AG09319 (cell line): ENCODE measurements at places on chromosomes 12 and 14.

GRCh38 chr12:130139567-130140421, 22.5 kb upstream of the FZD10 start:
- no peak for DNase-seq

DNA sequence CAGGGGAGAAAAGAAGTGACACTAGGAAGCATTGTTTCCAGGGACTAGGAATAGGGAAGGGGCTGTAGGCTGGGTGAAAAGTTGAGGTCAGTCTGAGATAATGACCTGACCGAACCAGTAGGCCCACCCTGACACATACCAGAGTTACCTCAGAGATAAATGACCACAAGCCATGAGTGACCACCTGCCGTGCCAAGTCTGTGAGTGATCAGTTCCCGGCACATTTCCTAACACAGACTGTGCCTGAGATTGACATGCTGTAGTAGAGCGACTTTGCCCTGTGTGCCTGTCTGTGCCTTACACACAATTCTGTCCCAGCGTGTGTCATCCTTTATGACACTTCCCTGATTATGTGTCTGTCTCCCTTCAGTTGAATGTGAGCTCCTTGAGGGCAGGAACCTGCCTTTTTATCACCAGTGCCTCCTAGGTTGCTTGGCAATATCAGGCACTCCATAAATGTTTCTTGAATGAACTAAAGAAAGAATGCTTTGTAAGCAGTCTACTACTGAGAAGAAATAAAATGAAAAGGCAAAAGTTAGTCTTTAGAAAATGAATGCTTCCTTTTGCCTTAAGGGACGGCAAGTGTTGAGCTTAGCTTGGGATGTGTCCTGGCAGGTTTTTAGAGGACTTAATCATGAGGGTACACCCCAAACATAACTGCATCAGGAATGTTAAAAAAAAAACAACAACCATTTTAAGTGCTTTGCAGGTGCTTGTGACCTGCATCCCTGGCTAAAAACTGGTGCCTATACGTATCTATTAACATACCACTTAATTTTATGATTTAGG, 9.6 kb upstream of the SSPN start:
- no peak for DNase-seq

DNA sequence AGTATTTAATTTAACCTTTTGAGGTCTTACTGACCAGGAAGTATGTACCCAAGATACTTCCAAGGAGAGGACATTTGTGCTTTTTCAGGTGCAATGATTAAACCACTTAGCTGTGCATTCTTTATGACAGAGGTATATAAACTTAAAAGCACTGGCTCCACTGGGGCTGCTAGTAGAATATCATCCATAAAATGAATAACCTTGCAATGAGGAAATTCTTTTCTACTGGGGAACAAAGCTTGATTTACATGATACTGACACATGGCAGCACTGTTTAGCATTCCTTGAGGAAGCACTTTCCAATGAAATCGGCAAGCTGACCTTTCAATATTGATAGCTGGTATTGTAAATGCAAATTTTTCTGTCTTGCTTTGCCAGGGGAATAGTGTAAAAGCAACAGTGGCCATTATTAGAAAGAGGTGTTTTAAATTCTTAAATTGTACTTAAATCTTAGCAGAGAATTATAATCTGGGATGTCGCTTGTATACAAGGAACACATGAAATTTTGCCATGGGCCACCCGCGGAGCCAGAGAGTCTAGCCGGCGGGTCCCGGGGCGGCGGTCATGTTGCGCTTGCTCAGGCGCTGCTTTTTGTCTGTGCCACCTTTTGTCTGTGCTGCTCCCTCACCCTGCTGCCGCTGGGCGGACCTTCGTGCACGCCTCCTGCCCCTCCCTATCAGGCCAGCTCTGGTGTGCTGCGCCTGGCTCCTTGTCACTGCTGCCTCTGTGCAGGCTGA, 20.9 kb upstream of the BLTP3B start:
- DNase-seq = no peak

- no peak for DNase-seq
Measured at GRCh38 chr12:2070440-2071045, 17.8 kb downstream of the CACNA1C start.

GRCh38 chr14:53016491-53016890, 65.6 kb upstream of the FERMT2 start:
- no peak for DNase-seq

DNA sequence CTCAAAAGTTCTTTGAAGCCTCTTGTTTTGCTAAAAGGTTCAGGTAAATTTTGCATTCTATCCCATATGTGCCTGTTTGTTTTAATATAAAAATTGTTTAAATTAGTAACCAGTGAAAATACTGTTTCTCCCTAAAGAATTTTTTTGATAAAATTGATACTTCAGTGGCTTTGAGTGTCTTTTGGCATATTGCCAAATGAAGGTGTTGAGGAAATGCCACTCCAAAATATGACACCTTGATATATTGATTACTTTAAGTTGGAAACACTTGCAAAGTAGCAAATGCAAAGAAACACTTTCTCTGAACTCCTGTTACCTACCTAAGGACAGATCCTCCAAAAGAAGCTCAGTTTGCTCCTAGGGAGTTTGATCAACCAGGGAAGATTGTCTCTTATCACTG, 8.4 kb downstream of the STYX start:
- no peak for DNase-seq

DNA sequence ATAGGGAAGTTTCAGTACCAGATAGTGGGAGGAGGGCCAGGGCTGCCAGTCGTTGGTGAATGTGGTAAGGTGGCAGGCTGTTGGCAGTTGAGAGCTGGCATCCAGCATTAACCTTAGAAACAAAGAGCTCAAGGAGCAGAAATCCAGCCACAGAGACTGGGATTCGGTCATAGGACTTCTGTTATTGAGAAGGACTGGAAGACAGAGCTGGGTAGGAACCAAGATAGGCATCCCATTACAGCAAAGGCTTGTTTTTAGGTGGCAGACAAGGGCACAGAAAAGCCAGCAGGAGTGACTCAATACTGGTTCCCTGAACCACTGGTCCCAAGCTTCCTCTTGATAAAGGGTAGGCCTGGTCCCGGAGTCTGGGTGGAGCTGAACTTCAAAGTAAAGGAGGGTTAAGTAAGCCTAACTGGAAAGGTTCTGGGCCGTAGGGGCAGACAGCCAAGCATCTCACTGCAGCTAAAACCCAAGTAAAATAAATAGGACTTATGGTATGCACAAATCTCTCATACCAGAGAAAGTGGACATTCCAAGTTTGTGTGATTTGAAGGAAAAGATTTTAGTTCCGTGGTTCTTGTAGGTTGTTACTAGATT, 147.9 kb downstream of the ETV6 start:
- peak; percentile 69 for DNase-seq

- peak; percentile 20 for DNase-seq
Measured at GRCh38 chr14:34766606-34767005, 52.2 kb upstream of the CFL2 start.

GRCh38 chr14:104009297-104009696, 67.0 kb upstream of the RD3L start:
- no peak for DNase-seq

DNA sequence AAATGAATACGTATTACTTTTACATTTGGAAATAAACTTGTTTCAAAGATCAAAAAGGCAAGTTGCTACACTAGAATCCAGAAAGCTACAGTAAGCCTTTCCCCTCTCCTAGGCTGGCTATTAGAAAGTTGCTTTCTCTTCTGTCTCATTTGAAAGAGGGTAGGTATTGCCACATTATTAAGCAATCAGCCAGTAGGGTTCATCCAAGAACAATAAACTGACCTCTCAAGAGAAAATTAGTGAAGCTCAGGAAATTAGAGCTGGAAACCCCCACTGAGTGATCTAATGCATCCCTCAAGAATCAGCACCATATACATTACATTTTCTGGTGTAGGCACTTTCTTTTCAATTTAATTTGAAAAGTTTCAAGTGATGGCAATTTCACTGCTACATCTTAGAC, 4.5 kb upstream of the TMEM233 start:
- no peak for DNase-seq
